T-helper 17 cell (primary cell): ENCODE measurements at places on chromosomes 1 and 21.

DNA sequence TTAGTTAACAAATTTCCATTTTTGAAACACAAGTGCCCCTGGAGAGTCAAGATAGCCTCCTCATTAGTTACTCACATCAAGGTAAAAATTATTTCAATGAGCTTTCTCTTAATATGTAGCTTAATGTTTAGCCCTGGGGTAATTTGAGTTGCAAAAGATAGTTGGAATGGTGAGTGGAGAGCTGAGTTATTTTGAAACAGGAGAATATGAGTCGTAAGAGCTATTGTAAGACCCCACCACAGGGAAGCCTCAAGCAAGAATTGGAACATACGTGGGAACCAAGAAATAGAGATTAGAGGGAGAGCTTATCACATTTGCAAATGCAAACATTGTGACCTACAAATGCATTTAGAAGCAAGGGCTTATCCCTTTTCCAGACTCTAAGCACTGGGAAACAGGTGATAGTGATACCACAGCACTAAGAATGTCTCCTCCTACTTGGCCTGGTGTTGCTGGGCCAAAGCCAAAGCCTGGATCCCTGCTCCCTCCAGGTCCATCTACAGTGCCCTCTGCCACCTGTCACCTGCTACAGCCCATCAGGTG lies 635.1 kb downstream of the PTPRC start:
- no peak for DNase-seq

- DNase-seq, result no peak
Observed at GRCh38 chr1:48808496-48808895, 31.8 kb upstream of the BEND5 start.

GRCh38 chr1:107680579-107680985 lies 284.4 kb downstream of the VAV3 start:
- no peak for DNase-seq

DNA sequence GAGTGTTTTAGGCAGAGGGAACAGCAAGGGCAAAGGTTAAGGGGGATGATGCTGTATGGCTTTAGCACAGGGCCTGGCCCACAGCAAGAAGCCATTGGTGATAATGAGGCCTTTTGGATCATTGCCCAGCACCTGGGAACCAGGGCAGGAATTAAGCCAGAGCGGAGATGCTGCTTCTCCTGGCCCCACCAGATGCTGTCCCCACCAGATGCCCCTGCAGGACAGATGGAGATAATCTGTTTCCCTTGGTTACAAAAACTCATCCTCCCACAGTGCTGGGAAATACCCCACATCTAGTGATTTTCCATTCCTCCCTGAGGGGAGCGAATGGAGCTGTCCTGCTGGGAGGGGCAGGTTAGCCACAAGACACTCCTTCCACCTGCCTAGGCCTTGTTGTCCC lies 18.8 kb downstream of the OPRD1 start:
- no peak for DNase-seq

- no peak for DNase-seq
Observed at GRCh38 chr1:67792741-67793458, 40.4 kb downstream of the GNG12 start.

DNA sequence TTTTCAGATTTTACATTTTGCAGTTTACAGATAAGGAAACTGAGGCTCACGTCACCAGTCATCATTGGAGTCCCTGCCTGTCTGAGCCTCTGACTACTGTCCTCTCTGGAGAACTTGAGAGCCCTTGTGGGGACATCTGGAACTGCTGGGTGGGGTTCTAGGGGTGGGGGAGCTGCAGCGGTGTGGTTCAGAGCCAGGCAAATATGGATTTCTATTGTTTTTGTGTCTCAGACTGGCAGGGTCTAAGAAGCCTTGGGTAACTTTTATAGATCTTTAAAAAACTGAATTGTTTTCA lies 46.9 kb downstream of the IER5 start:
- no peak for DNase-seq

GRCh38 chr1:10657088-10657847 lies 139.2 kb downstream of the CASZ1 start:
- no peak for DNase-seq

GRCh38 chr1:22594396-22594795 lies 31.1 kb downstream of the EPHA8 start:
- no peak for DNase-seq

- DNase-seq, result no peak
Observed at GRCh38 chr1:151984313-151984956, 9.2 kb downstream of the S100A10 start.

DNA sequence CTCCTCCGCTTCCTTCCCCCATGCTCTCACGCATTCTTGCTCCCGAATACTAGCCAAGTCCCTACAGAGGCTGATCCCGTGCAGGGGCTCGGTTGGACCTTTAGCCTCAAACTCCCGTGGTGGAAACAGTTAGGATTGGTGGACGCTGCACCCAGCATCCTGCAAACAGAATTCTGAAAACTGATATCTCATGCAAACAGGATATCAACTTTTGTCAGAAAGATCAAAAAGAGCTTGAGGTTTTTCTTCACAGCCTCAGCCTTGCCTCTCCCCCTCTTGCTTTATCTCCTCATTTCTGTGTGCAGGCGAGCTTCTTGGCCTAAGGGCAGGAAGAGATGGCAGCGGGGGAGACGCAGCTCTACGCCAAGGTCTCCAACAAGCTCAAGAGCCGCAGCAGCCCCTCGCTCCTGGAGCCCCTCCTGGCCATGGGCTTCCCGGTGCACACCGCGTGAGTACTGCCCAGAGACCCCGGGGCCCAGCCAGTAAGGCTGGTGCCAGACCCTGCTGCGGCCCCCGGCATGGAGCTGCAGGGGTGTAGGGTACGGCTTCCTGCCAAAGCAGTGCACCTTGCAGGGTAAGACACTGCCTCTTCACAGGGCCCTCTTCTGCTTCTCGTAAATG lies at the start of gene UBASH3A:
TSS of gene UBASH3A (plus strand) at position 292 of the 621 bp plus-strand sequence. CDS start at position 336, 44 bp downstream.
- peak; percentile 11 for DNase-seq

GRCh38 chr1:192579010-192579738 lies 3.6 kb downstream of the RGS1 start:
- no peak for DNase-seq
